ENCODE measurements at places on chromosomes 7 and 10.

GRCh38 chr7:64113981-64114380 is 68.7 kb downstream of the ZNF727 start:
- DNase-seq, result no peak

DNA sequence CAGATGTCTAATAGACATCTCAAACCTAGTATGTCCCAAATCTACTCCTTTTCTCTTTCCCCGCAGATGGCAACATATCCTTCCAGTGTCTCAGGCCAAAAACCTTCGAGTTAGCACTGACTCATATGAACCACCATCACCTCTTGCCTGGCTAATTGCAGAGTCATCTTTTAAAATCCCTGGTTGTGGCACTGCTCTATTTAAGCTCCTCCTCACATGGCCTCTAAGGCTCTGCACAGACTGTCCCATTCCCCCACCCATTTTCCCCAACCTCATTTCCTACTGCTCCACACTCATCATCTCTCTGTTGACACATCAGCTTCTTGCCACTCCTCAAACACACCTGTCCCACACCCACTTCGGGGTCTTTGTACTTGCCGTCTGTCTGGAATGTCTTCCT is 16.8 kb upstream of the HBP1 start:
- DNase-seq, result no peak

DNA sequence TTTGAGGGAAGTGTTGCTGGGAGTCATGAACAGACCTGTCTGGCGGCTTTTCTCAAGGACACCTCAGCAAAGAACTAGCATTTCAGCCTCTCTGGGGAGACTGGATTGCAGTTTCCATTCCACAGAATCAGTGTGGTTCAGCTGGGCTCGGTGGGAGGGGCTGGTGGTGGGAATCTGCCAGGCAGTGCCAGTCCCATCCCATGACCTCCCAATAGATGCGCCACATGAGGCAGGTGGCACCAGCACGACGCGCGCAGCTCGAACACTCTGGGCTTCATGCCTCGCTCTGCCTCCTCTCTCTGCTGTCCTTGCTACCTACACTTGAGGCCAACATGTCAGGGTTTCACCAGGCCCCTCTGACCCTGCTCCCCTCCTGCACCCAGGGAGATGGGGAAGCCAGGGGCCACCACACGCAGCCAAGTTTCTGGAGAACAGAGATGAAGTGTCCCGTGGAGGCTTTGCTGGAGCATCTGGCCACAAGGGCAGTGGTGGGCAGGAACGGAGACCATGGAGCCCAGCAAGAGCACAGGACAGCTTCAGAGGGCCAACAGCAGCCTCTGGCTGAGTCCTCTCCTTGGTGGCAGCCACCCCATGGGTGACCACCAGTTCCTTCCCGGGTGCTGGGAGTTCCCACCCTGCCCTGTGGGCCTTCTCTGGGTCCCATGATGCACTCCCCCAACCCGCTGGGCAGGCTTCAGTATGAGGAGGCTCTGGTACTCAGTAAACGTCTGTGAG is 2.3 kb downstream of the NACAD start:
- no peak for DNase-seq

DNA sequence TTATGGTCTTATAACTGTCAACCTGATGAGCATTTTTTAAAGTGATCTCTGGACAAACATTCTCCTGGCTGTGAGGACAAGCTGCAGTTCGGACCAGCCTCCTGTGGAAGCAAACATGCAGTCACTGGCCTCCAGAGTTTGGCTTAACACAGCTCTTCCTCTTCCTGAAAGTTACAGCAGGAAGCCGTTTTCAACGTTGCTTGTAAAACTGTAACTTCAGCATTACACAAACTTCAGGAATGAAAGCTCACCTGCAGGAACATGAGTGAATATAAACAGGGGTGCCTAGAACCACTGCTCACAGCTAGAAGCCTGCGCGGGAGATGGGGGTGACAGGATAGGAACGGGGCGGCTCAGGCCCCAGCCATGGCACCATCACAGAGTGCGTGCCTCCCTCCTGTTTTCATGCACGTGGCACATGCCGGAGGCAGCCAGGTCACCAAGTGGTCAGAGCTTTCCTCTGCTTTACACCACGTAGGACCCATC is 292.9 kb upstream of the PITRM1 start:
- DNase-seq, result no peak

GRCh38 chr7:116354171-116354545 is 143.8 kb downstream of the TES start:
- peak; percentile 64 for DNase-seq

- no peak for DNase-seq
Measured at GRCh38 chr10:71423250-71423649, 26.5 kb downstream of the CDH23 start.

DNA sequence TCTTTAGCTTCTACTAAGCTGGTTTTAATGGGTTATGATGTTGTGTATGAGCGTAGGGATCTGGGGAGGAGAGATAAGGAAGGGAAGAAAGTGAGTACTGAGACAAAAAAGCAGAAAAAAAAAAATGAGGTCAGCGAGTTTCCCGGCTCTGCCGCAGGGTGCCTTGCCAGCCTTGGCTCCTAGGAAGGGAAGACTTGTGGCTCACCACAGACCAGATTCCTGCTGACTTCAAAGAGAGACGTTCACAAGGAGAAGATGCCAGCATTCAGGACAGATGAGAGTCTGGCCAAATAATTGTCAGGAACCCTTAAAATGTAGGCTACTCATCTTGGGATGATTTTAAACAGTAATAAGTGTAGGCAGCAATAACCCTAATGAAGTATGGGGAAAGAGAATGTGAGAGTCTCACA is 11.4 kb upstream of the FAS start:
- no peak for DNase-seq

DNA sequence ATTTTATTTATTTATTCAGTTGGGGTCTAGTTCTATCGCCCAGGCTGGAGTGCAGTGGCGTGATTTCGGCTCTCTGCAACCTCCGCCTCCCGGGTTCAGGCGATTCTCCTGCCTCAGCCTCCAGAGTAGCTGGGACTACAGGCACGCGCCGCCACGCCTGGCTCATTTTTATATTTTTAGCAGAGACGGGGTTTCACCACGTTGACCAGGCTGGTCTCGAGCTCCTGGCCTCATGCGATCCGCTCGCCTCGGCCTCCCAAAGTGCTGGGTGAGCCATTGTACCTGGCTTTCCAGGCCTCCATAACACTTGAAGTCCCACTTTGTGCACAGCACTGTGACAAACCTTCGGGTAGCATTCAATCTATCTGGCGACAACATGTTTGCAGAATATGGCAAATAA is 1.0 kb upstream of the DCLRE1C start:
- no peak for DNase-seq

- no peak for DNase-seq
Measured at GRCh38 chr7:6315746-6316145, 43.3 kb upstream of the CYTH3 start.

DNA sequence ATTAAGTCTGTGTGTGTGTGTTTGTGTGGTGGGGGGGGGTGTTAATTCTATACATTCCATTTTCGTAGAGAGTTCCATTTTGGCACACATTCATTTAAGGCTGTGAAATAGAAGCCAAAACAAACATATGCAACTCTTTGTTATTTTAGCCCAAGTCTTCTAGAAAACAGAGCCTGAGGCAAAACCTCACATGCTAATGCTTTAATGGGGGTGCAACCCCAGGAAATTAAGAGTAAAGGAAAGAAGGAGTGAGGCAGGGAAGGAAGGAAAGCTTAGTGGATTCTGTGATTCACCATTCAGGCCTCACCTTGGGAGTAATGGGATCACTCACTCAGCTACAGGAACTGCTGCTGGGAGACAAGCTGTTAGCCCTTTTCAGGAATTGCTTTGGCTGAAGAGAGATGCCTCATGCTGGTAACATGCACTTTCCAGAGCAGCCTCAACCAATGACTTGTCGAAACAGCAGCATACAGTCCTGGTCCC is 73.0 kb upstream of the CTTNBP2 start:
- DNase-seq, result no peak

DNA sequence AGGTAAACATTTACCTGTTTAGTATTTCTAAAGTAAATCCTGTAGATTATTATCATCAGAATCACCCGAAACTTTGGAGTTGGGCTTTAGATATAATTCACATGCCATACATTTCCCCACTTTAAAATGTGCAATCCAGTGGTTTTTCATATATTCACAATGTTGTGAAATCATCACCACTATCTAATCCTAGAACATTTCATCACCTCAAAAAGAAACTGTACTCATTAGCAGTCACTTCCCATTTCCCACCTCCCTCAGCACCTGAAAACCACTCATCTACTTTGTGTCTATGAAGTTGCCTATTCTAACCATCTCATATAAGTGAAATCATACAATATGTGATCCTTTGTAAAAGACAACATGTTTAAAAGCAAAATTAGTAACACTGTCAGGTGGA is 182.6 kb downstream of the FZD1 start:
- DNase-seq, result no peak

DNA sequence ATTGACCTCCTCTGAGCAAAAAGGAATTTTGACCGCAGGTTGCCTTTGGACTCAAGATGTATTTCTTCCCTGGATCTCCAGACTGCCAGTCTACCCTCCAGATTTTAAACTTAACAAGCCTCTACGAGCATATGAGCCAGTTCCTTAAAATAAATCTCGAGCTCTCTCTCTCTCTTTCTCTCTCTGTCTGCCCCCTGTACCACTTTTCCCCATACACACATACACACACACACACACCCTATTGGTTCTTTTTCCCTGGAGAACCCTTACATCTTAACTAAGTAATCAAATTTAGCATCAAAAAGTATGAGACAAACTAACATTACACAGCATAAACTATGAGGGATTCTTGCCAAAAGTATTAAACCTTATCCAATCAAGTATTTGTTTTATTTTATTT is 11.4 kb downstream of the BCAP29 start:
- DNase-seq, result no peak

- DNase-seq, result no peak
Measured at GRCh38 chr7:4269086-4269485, 413.0 kb upstream of the FOXK1 start.

DNA sequence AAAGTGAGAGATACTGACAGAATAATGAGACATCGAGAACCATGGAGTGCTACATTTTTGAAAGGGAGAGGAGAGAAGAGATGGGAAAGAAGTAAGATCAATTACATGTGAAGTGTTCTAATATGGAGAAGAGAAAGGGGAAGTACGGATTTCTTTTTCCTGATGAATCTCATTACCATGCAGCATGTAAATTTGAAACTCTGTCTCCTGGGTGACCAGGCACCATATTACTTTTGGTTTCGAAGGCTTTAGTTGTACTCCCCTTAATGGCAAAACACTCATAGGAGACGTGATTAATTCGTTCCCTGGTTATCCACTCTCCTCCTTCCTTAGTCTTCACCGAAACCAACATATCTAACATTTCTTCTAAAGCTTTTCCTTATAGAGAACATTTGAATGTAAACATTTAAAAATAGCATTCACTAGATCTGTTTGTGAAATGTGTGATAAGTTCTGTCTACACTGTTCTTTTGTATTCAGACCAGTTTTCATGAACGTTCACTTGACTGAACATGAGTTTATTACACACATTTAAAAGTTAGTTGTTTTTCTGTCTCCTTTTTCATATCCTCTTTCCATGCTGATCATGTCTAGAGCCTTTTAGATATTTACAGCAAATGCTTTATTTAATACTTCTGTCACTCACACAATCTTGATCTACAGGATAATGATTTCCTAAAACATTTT is 80.2 kb upstream of the MSRB2 start:
- DNase-seq, result no peak

GRCh38 chr10:123741146-123741545 is 75.0 kb downstream of the GPR26 start:
- no peak for DNase-seq

GRCh38 chr10:119190353-119190752 is 11.7 kb upstream of the PRDX3 start:
- DNase-seq, result no peak

GRCh38 chr10:104434601-104435000 is 81.0 kb downstream of the CFAP58 start:
- DNase-seq, result no peak

GRCh38 chr10:31215052-31215451 is 104.0 kb upstream of the ZEB1 start:
- no peak for DNase-seq

- DNase-seq, result no peak
Measured at GRCh38 chr7:75039166-75039565, 34.4 kb downstream of the RCC1L start.

GRCh38 chr7:90709501-90710465 is 113.7 kb downstream of the CDK14 start:
- no peak for DNase-seq

DNA sequence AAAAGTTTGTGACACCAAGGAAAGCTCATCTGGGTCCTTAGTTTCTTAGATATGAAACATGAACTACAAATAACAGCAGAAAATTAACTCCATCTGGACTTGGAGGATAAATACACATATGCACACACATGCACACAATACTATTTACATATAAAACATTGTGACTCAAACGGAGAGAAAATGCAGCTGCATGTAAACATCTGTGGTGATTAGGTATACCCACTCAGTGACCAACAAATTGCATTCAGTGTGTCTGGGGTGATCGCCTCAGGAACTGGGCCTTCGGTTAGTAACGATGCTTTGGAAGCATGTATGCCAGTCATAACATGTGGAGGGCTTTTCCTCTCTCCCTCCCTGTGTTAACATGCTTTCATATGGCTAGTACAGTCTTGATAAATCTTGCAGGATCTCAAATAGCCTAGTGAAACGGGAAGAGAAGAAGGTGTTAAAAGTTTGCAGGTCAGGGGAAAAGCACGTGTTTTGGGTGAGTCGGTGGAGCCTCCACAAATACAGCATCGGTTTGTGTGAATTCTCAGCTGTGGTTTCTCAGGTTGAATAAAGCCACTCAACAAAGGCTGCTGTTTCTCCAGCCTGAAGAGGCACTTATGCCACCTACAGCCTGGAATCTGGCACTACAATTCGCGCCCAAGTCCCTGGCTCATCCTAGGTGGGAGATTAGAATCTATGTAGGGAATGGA is 8.7 kb upstream of the GLRX3 start:
- peak; percentile 46 for DNase-seq

DNA sequence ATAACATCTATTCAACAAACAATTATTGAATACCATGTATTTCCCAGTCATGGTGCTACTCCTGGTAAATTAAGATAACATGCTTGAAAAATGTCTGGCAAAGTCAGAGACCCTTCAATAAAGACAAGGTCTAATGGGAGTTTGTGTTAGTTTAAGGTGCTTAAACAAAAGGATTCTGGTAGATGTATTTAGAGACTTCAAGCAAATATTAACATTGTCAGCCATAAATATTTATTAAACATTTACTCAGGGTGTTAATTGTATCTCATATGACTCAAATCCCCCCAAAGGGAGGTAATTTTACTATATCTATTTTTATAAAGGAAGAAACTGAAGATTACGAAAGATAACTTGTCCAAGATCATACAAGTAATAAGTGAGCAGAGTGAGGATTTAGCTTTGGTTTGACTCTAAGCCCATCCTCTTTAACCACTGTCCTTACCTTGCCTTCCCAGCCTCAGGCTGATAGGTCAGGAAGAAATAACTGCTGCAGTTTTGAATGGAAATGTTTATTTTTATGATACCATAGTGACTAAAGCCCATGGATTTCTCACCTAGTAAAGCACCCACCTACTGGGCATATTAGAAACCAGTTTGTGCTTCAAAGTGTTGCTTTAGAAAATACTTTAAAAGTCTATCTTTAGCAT is 215.4 kb downstream of the COBL start:
- no peak for DNase-seq

- DNase-seq, result peak; percentile 93
Measured at GRCh38 chr7:43602256-43602655, 19.3 kb downstream of the STK17A start.

- DNase-seq, result peak; percentile 20
Measured at GRCh38 chr10:78432583-78432982, 398.9 kb downstream of the RPS24 start.
